ENCODE measurements at places on chromosomes 11 and 22. TPM values are rescaled to one million over a fixed set of nuclear protein-coding genes. Genes with fewer than 3 reads are reported as not detected.

GRCh38 chr11:44629732-44630345, 64.4 kb downstream of the CD82 start:
- no peak for DNase-seq

OR5P2 gene
- not detected for polyA plus RNA-seq

DNA sequence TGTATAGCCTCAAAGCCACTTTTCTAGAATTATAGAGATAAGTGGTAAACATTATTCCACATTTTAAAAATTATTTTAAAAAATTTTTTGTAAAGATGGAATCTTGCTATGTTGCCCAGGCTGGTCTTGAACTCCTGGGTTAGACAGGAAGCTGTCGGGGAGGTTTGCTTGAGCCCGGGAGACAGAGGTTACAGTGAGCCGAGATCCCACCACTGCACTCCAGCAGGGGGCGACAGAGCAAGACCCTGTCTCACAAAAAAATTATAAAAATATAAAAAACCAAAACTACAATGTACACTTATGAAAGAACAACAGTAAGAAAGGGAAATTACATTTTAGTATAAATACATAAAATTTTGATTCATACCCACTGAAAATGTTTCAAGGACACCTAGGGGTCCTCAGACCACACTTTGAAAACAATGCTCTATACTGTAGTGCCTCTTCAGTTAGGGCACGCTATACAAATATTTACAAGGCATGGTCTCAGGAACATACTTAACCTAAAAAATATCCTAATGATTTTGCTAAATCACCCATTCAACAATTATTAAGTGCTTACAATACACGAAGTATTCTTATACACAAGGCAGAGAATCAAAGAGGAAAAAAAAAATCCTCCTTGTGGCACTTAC, 111.2 kb downstream of the MRTFA start:
- no peak for DNase-seq

- no peak for DNase-seq
Measured at GRCh38 chr11:487571-488021, 19.4 kb downstream of the RNH1 start.

FLRT1 gene
- 0.33 TPM for polyA plus RNA-seq

SLC22A9 gene
- polyA plus RNA-seq = not detected

DNA sequence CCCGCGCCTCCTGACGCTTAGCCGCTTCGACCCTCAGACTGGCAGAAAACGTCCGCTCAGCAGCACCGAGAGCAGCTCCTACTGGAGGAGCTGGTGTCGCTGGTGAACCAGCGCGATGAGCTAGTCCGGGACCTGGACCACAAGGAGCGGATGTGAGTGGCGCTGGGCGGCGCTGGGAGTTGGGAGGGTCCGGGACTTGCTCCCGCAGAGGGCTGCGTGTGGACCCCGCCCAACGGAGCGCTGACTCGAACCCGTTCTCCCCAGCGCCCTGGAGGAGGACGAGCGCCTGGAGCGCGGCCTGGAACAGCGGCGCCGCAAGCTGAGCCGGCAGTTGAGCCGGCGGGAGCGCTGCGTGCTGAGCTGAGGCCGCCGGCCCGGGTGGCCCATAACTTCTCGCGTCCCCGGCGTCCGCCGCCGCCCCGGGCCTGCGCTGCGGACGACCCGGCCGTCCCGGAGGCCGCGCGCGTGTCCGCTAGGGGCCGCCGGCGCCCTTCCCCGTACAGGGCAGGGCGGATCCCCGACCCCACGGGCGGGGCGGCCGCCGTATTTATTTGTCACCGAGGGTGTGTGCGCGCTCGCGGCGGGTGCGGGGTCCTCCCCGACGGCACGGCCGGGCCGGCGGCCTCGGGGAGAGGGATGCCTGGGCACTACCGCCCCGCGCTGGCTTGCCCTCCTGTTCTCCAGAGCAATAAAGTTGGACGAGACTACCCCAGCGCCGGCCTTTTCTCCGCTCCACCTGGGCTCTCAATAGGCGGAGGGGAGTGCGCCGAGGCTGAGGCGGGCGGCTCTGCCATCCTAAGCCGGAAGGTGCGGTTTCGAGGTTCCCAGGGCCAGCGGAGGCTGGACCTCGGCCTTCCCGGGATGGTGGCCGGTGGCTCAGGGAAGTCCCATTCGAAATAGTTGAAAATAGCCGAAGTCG, 3.4 kb downstream of the KCNK7 start:
- no peak for DNase-seq

DNA sequence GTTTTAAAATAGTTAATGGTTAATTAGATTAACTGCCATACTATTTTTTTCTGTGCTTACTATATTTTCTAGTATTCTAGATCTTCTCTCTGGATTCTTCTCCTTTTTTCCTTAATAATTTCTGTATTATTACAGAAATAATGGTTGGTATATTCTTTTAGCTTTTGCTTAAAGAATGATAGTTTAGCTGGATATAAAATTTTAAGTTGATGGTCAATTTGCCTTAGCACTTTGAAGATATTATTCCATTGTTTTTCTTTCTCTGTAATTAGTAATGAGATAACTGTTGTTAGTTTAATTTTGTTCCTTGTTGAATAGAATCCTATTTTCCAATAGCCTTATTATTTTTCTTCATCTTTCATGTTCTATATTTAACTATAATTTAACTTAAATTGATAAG, 99.9 kb upstream of the NCAM1 start:
- DNase-seq = no peak

DNA sequence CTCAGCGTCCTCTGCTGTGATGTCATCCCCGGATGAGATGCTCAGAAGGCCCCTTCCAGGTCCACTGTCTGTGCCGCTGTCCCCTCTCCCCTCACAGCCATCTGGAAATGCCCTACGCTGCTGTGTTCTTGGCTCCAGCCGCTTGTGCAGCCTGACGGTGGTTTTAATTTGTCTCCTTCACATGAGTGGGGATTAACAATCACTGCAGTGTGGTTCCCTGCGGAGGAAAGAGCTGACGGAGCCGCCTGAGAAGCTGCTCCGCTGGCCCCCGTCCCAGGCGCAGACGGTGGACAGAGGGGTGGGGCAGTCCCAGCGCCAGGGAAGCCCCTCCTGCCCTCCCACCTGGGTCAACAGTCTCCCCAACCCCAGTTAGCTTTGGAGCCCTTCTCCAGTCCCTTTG, 67.5 kb upstream of the PHF21B start:
- no peak for DNase-seq

DNA sequence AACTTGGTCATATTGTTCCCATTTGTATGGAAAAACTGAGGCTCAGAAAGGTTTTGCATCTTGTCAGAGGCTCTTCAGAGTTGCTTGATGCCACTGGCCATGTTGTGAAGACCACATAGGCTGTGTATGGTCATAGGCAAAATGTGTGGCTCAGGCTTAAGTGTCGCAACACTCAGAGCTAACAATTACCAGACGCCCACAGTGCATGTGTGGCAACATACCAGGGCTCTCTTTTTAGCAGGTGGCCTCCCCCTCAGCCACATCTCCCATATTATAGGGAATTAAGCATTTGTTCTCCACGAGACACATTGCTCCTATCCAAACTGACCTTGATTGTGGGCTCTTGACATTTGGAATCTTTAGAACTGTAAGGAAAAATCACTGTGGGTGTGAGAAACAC, 802.5 kb downstream of the DLG2 start:
- DNase-seq = no peak

GRCh38 chr11:61357233-61357893, 4.3 kb downstream of the CYB561A3 start:
- DNase-seq = no peak

DNA sequence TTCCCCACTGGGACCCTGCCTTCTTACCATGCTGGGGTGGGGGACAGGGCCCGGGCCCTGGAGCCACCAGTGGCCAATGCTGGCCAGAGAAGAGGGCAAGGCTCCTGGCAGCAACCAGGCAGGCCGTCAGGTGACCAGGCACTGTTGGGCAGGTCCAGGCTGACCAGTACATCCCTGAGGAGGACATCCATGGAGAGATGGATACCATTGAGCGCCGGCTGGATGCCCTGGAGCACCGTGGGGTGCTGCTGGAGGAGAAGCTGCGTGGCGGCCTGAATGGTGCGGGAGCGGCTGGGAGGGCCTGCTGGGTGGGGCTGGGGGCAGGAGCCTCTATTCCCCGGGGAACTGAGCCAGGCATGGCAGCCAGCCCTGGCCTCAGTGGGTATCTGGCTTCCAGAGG, 21.0 kb downstream of the C22orf23 start:
- no peak for DNase-seq

UBQLN3 gene
- not detected for polyA plus RNA-seq

- no peak for DNase-seq
Measured at GRCh38 chr22:26822313-26822712, 164.9 kb downstream of the MIAT start.

SCN4B gene
- 0.11 TPM for polyA plus RNA-seq

GRCh38 chr22:38239101-38239761, 33.6 kb downstream of the TMEM184B start:
- DNase-seq = peak; percentile 83

- DNase-seq = no peak
Measured at GRCh38 chr11:10622108-10622507, 53.6 kb upstream of the LYVE1 start.

GRCh38 chr11:12216041-12216451, 105.7 kb downstream of the MICAL2 start:
- no peak for DNase-seq

DNA sequence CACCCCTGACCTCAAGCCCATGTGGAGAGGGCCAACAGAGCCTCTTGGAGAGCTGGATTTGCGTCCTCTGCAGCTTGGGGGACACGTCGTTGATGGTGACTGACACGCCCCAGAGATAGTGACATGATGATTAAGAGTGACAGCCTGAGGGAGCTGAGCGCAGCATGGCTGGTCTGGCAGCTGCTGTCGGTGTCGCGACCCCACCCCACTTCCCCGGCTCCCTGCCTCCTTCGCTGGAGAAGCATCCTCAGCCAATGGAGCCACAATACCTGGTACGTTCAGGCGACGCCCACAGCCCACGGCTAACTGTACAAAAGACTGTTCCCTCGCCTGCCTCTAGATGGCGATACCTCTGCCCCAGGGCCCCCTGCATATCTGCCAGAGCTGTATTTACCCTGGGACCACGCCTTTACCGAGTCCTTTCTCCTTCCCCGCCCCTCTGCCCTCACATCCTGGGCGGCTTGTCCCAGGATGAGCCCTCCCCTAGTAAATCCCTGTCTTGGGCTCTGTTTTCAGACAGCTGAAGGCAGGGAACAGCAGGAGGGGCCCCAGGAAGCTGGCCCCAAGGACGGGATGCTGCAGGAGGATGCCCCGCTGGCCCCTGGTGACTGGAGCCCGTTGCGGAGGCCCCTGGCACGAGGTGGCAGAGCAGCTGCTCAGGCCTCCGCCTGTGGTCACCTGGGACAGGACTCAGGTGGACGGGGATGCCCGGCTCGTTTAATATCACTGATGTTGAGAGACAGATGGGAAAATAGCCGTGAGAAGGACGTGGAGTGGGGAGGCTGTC, 90.6 kb downstream of the RPS6KA4 start:
- DNase-seq = no peak

- peak; percentile 11 for DNase-seq
Measured at GRCh38 chr11:27991736-27992135, 116.2 kb downstream of the KIF18A start.

- no peak for DNase-seq
Measured at GRCh38 chr11:92642177-92642931, 327.1 kb upstream of the MTNR1B start.

- DNase-seq = no peak
Measured at GRCh38 chr22:36289406-36289870, 36.5 kb downstream of the APOL1 start.

DNA sequence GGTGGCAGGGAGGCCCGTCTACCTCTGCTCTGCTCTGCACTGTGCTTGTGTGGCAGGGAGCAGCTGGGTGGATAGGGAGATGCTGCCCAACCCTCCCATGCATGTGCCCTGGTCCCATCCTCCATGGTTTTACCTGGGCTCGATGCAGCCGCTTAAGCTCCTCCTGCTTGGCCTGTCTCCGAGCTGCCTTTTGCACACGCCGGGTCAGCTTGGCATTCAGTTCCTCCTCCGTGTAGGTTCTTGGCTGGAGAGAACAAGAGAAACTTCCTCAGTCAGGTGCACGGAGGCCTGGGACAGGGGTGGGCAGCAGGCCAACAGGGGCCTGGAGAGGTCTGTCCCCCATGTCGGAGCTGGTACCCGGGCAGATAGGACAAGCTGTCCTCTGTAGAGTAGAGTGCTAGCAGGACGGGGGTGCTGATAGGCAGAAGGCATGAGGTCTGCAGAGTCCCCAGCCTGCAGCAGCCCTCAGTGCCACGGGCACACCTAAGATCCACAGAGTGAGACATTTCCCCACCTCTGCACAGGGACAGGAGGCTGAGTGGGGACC, 36.4 kb upstream of the BID start:
- DNase-seq = no peak

- no peak for DNase-seq
Measured at GRCh38 chr22:25716637-25717036, 25.4 kb upstream of the MYO18B start.

TLCD5 gene
- polyA plus RNA-seq = 14.9 TPM

DNA sequence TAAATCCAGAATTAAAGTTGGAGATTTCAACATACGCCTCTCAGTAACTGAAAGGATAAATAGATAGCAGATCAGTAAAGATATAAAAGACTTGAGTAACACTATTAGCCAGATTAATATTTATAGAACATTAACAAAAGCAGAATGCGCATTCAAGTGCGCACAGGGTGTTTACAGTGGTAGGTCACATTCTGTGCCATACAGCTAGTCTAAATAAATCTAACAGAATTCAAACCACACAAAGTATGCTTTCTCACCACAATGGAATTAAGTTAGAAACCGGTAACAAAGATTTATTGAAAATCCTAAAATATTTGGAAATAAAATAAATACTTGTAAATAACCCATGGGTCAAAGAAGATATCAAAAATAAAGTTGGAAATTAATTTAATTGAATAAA, 341.0 kb downstream of the DYNC2H1 start:
- DNase-seq = peak; percentile 21

DNA sequence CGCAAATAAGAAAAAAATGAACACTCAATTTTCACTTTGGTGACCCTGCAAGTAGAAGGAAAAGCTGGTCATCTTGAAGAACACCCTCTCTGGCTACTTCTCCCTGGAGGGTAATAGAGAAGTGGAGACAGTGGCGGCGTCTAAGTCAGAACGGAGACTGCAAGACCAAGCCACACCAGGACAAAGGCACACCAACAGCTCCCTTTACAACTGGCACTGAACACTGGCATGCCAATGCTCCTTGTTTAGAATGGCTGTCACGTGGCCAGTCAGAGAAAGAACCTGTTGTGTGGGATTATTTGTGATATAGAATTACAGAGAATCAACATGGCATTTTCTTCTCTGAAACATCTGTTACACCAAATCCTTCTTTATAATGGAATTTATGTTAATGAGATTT, 61.3 kb upstream of the YPEL1 start:
- no peak for DNase-seq
